ENCODE measurements at places on chromosomes 11 and 22.

- no peak for DNase-seq
Measured at GRCh38 chr11:14972581-14973495, 687 bp upstream of the CALCA start.

- peak; percentile 58 for DNase-seq
Measured at GRCh38 chr22:27718186-27719035, 83.1 kb downstream of the MN1 start.

DNA sequence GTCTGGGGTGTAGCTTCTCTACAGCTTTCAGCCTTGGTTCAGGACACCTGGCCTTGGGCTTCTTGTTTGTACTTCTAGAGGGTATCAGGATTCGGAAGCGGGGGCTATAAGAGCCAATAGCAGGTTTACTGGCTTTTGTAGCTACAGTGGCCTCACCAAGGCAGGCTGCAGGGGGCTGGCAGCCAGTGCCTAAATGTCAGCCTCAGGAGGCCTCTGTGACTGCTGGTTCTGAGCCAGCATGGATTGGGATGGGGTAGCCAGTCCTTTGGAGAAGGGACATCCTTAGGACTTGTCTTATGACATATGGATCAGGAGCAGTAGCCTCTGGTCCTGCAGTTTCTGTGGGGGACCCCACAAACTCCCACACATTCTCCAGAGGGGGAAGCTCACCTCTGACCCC lies 29.9 kb downstream of the EIF3F start:
- DNase-seq, result no peak

DNA sequence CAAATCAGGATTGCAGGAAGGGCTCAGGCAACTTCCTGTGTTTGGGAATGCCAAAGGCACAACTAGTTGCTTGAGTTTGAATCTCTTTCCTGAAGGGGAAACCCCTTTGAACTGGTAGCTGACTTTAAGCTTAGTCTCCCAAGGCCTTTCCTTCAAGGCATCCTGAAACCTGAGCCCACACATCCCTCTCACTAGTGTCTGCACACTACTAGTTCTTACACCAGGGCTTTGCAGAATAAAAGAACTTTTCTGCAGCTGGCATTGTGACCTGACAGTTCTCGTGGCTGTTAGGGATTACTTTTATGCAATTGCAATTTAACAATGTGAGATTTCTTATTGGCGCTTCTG lies 95.4 kb downstream of the EXT2 start:
- DNase-seq, result no peak

DNA sequence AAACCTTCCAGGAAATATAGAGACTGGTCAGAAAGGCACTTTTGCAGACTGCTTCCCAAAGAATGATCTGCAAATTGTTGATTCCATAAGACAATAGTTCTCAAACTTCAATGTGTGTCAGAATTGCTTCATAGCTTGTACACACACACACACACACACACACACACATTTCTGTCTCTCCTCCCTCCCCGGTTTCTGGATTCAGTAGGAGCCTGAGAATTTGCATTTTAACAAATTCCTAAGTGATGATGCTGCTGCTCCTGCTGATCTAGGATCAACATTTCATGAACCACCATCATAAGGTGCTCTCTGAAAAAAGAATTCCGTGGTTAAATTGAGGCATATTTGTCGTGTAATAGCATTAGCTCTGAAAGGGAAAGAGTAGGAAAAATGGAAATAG lies 35.3 kb upstream of the FZD4 start:
- no peak for DNase-seq

DNA sequence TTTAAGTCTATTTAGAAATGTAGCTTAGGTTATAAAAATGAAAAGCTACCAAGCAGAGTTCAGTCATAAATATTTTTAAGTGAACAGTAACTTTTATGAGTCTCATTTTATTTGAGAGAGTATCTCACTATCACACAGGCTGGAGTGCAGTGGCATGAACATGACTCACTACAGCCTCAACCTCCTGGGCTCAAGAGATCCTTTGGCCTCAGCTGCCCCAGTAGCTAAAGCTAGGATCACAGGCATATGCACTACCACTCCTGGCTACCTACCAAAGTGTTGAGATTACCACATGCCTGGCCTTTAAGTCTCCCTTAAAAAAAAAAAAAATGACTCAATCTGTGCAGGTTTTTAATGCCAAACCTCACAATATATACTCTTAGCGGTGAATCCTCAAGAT lies 34.7 kb upstream of the CLNS1A start:
- DNase-seq, result no peak

GRCh38 chr11:101810546-101810945 lies 104.3 kb upstream of the CEP126 start:
- no peak for DNase-seq

Measured in brain pericyte (primary cell).